ENCODE measurements at places on chromosomes 1 and 21.

DNA sequence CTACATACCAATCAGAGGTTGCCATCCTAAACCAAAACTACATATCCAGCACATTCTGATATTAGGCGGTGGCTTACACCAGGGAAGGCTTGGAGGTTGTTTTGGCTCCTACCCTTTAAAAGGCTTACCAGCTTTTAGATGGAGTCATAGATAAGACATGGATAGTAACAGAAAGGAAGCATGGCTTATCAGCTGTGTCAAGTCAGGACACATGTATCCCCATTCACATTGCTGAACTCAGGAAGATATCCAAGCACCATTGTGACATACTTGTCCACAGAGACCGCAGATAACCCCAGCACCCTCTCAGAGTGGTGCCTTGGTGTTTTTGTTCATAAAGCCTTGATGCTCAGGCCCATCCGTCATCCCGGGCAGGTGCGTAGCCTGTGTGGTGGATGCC is 39.7 kb downstream of the ADARB1 start:
- DNase-seq, result no peak

DNA sequence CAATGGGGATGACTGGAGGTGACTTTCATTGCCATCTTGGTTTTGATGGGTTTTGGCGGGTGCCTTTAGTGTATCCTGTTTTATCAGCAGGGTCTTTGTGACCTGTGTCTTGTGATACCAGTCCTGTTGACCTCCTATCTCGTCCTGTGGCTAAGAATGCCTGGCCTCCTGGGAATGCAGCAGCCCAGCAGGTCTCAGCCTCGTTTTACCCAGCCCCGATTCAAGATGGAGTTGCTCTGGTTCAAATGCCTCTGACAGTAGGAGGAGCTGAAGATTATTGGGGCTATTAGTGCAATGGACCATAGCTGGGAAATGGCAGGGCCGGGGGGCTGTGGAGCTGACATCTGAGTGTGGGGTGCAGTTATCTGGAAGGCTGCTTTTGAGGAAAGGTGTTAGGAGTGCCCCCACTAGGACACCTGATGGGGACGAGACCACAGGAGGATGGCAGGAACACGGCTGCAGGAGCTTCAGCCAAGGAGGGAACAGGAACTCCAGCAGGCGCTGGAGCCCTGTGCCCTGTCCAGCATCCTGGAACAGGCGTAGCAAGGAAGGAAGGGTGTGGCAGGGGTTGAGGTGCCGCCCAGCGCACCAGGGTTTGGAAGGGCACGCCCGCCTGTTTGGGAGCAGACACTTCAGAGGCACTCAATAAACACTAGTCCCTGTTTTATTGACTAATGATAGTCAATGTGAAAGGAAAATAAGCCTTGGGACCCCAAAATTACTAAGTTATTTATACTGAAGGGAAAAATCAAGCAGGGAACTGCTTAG is 15.3 kb upstream of the AGPAT3 start:
- no peak for DNase-seq

DNA sequence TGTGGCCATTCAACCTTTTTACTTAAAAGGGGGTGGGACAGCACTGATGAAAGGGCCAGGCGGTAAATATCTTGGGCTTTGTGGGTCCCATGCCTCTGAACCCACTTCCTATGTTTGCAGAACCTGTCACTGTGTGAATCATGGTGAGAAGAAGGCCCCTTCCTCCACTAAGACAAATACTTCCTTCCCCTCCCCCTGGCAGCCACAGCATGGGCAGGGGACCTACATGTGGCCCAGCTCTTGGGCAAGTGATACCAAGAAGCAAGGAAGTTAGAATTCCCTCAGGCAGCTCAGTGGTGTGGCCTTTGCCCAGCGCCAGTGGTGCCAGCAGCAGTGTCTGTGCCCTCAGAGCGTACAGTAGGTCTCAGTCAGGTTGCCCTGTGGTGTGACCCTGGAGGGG is 168.6 kb downstream of the TRIM33 start:
- peak; percentile 42 for DNase-seq

DNA sequence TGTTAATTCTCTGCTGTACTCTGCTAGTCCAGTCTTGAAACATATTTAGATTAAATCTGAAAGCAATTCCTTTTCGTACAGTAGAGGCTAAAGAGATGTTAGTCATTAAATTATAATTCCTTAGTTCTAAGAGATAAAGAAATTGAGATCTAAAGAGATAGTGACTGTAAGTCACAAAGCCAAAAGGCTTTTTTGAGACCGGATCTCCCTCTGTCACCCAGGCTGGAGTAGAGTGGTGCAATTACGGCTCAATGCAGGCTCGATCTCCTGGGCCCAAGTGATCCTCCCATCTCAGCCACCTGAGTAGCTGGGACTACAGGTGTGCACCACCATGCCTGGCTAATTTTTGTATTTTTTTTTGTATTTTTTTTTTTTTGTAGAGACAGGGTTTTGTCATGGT is 64.7 kb downstream of the TPR start:
- no peak for DNase-seq

GRCh38 chr1:6622396-6623152 is 2.1 kb upstream of the THAP3 start:
- DNase-seq, result no peak

GRCh38 chr1:200744143-200744542 is 5.5 kb downstream of the CAMSAP2 start:
- no peak for DNase-seq

GRCh38 chr1:198259333-198260074 is 102.7 kb downstream of the NEK7 start:
- no peak for DNase-seq

DNA sequence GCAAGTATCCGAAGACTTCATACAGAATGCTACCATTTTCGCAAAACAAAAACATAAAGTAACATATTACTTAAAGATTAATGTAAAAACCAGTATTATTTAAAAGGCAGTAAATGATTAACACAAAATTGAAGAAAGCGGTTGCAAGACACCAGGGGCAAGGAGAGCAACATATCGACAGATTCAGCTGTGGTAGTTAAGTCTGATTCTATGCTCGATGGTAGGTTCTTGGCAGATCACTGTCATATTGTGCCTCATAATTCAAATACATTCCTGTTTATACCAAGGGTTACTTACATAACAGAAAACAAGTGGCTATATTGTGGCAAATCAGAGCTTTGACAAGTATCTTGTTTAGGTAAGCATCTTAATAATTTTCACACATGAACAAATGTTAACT is 37.7 kb downstream of the NRIP1 start:
- no peak for DNase-seq
